ENCODE measurements at places on chromosomes 6 and 20.

GRCh38 chr6:156689656-156690055 is 87.5 kb upstream of the ARID1B start:
- DNase-seq = no peak

DNA sequence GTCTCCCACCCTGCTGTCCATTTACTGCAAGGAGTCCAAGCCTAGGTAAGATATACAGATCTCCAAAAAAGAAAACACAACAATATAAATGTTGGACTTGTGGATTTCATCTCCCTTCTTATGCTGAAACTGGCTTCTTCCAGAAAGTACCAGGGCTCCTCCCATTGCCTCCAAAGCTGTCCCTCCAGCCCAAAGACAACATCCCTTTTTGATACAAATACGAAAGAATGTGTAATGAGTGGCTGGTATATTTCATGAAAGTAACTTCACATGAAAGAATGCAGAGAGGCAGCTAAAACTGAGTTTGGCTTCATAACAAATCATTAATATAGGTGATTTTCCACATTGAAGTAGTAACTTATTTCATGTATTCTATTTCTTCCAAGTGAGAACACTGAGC is 7.9 kb downstream of the MAFB start:
- no peak for DNase-seq

DNA sequence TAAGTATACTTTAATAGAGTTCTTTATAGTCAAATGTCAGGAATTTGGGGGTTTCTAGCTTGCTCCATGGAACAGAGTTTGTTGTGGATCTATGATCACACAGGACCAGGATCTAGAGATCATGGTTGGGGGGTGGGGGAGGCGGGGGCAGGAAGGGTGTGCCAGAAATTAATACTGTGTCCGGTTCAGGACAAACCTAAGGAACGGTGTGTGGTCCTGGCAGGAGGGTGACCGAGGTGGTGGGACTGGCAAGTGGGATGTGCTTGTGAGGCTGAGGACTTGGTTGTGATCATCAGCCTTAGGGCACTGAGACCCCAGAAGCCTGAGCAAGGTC is 27.9 kb downstream of the GSTA3 start:
- no peak for DNase-seq

GRCh38 chr6:143276436-143276835 is 174.1 kb downstream of the ADAT2 start:
- no peak for DNase-seq

DNA sequence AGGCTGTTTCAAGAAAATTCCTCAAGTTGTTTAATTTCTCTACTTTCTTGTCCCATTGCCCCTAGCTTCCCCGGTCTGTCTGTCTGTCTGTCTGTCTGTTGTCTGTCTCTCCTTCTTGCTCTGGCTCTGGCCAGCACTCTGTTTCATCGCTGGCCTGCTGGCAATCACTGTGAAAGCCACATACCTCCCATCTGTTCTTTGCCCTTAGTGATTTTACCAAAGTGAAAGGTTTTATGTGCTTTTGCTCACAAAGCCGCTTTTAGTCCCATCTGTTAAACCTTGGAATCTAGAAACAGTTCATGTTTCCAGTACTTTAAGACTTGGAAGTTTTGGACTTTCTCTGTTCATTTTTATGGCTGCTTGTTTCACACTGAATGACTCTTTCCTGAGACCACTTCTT is 87.8 kb upstream of the EXOC2 start:
- no peak for DNase-seq
